CD8-positive, alpha-beta T cell (primary cell): ENCODE measurements at places on chromosomes 6 and 20. TPM values are rescaled to one million over a fixed set of nuclear protein-coding genes. Genes with fewer than 3 reads are reported as not detected.
A peak's percentile ranks its signal among the peaks of the same experiment; 100 is the strongest.

GRCh38 chr6:121794630-121795029 lies 359.2 kb downstream of the GJA1 start:
- no peak for DNase-seq

- no peak for DNase-seq
Measured at GRCh38 chr20:53124075-53124551, 152.0 kb downstream of the TSHZ2 start.

- no peak for DNase-seq
Measured at GRCh38 chr20:16147216-16147615, 426.0 kb downstream of the KIF16B start.

DNA sequence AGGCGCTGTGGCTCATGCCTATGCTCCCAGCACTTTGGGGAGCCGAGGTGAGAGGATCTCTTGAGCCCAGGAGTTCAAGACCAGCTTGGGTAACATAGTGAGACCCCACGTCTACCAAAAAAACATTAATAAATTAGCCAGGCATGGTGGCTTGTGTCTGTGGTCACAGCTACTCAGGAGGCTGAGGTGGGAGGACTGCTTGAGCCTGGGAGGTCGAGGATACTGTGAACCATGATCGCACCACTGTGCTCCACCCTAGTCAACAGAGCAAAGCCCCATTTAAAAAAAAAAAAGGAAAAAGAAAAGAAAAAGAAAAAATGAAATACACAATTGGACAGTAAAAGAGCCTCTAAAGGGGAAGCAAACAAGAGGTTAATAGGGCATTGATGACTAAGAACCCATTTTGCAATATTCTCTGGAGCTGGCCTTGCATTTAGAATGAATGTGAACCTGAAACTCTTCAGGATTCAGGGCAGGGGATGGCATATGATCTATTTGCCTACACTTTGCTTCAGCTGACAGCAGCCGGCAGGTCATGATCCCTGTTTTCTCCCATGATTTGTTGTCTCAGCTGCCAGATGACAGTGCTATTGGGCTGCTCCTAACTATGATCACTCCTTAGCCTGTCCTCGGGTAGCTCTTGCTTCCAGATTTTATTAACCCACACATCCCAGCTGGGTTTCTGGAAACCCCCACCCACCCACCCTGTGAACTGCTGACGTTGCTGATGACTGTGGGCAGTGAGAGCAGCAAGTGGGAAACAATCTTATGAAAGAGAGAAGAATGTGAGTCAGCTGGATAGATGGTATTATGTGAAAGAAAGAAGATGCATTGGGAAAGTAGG lies 83.8 kb upstream of the ELOVL5 start:
- no peak for DNase-seq

GRCh38 chr6:16979677-16980370 lies 122.0 kb upstream of the STMND1 start:
- DNase-seq = no peak

- DNase-seq = no peak
Measured at GRCh38 chr6:139776041-139776440, 401.6 kb upstream of the CITED2 start.

DNA sequence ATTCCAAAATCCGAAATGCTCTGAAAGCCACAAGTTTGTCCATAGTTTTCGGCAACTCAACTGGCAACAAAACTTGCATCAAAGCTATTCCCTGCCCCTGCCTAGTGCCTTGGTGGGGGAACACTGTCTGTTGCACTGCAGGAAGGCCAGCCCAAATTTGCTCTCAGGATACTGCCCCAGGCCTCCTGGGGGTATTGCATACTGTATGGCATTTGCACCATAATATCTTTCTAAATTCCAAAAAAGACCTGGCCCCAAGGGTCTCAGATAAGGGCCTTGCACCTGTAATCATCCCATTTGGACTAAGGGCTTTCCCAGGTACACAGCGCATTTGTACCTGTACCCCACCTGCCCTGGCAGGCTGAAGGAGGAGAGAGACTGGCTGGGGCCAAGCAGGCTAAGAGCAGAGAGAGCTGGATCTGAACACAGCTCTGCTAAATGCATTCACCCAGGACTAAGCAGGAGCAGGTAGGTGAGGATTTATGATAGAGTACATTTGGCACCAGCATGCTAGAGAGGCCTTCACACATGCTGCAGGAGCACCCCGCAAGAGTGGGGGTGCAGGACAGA lies 4.0 kb upstream of the GRM4 start:
- no peak for DNase-seq

DNA sequence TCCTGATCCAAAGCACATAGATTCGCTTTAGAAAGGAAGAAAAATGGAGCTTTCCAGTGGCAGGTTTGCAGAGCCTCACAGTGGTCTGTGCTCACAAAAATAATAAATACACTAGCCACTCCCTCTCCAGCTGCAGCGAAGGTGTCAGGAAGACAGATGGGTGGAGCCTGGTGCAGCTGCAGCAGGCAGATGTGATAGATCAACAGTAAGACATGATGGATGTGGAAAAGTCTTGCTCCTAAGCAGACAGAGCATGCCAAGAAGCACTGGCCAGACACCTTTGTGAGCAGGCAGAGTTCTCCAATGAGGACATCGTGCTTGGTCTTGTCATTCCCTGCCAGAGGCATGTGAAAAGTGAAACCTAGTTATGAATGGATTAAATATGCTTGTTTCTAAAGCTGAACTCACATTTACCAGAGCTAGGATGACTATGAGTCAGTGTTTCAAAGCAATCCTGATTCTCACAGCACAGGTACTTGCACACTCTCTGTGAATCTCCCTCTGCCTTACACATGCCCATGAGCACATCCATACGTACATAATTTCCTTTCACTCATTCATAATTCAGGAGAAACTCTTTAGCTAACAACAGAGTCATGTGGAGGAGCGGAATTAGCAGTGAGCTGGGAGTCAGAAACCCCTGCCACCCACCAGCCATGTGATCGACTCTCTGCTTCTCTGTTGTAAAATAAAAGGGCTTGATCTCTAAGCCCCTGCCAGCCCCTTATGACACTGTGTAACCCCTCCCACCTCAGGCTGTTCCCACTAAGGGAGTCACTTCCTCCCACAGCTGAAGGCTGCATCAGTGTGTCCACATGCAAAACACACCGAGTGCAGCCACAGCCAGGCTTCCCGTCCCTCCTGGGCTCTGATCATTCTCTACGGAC lies 111.2 kb downstream of the SCML4 start:
- peak; percentile 59 for DNase-seq

GRCh38 chr20:34791289-34792020 lies 34.0 kb downstream of the NCOA6 start:
- no peak for DNase-seq

- no peak for DNase-seq
Measured at GRCh38 chr20:49476016-49476355, 6.5 kb downstream of the KCNB1 start.

DNA sequence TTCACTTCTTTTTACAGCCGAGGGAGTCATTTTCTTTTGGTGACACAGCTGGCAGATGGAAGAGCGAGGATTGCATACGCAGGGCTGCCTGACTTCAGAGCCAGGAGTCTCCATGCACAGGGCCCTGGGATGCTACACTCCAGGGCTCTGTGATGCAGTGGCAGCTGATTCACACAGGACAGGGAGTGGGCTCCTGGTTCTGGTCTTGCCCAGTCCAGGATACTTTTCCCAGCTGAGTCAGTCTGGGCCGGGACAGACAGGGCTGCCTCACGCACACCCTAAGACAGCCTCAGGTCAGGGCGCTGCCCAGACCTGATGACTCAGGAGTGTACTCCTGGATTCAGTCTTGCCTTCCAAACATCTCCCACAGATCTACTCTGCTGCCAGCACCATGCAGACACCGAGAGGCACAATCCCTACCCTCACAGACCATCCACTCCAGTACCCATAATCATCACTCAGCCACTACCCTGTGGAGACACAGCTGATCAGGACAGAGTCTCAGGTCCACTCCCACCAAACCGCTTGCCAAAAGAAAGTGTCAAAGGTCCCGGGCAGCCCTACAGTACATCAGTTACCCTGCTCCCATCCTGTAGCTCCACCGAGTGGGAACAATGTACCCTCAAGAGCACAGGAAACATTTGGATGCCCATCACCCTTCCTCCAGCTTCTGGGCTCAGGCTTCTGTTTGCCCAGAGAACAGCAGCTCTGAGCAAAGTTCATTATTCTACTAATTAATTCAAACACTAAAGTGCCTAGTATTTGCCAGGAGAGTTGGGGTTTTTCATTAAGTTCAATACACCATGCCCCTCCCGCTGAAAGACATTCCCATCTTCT lies 11.5 kb downstream of the SDC4 start:
- no peak for DNase-seq

GRCh38 chr20:1331801-1332453 lies 3.0 kb upstream of the SDCBP2 start:
- DNase-seq = no peak

- no peak for DNase-seq
Measured at GRCh38 chr20:34615477-34615876, 57.0 kb downstream of the MAP1LC3A start.

DNA sequence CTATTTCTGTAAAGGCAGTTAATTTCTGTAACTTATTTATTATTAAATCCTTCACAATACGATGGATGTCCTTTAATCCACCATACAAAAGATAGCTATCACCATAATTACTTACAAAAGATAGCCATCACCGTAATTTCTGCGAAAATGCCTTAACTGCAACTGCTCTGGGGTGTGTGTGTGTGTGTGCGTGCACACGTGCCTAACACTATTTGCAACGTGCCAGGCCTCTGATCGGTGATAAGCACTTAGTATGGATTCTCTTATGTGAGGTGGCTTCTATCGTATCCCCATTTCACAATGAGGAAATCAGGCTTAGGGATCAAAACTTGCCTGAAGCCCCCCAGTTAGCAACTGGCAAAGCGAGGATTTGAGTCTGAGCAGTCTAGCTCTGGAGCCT lies 67.1 kb upstream of the RBM24 start:
- DNase-seq = no peak

DNA sequence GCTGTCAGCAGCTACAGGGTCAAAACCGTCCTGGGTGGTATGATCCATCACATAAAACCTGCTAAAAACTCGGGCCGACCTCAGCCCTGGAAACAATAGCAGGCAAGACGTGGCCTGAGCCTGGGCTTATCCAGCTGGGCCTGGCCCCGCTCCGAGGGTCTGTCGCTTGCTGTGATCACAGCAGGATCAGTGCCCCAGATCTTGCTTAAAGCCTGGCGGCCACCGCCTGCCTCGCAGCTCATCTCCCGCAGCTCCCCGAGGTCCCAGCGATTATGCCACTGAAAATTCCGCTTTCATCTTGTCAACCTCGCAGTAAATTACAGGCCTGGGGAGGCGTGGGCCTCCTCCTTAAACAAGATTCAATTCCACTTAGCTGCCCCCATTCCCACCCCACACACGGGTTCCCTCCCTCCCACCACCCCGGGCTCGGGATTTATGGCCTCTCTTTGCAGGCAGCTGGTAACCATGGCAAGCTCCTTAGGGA lies 40.1 kb downstream of the CDH22 start:
- no peak for DNase-seq

Gene MAP1LC3A
- total RNA-seq = 19.4 TPM

Gene OR2B6
- total RNA-seq = not detected

Gene LTV1
- total RNA-seq = 31.7 TPM

Gene HLA-DRB1
- 32.6 TPM for total RNA-seq

Gene AIF1
- total RNA-seq = 71.2 TPM

Gene TRIM31
- total RNA-seq = not detected

Gene POU5F1
- not detected for total RNA-seq

Gene CCDC170
- not detected for total RNA-seq

Gene MAS1
- total RNA-seq = not detected

Gene ELOVL4
- total RNA-seq = 2.0 TPM
